Activated naive CD4-positive, alpha-beta T cell treated with anti-CD3 and anti-CD28 coated beads for 36 hours (primary cell): ENCODE measurements at places on chromosomes 2 and 18. TPM values are rescaled to one million over a fixed set of nuclear protein-coding genes. Genes with fewer than 3 reads are reported as not detected.

FABP1 gene
- not detected for total RNA-seq

GRCh38 chr2:107931412-107931811, 54.9 kb upstream of the SLC5A7 start:
- no peaks in the 10 kb centered on the region for H3K36me3 ChIP-seq
- no peak for DNase-seq
- H3K27ac ChIP-seq: no peak overlapping the region
- H3K4me1 ChIP-seq: no peaks in the 10 kb centered on the region

GRCh38 chr2:71661782-71662181, 208.4 kb downstream of the DYSF start:
- no peaks in the 10 kb centered on the region for H3K36me3 ChIP-seq
- H3K27ac ChIP-seq: no peak overlapping the region
- no peaks in the 10 kb centered on the region for H3K27me3 ChIP-seq

ITGA4 gene
- total RNA-seq: 27.8 TPM

GRCh38 chr2:151191001-151191400, 70.7 kb downstream of the RBM43 start:
- no peak for DNase-seq
- no peaks in the 10 kb centered on the region for H3K27me3 ChIP-seq
- H3K27ac ChIP-seq: no peak overlapping the region
- H3K4me3 ChIP-seq: no peak overlapping the region
- H3K4me1 ChIP-seq: peaks cover 4% of the 10 kb centered on the region
- no peaks in the 10 kb centered on the region for H3K36me3 ChIP-seq

- H3K27ac ChIP-seq: no peak overlapping the region
- no peaks in the 10 kb centered on the region for H3K36me3 ChIP-seq
- H3K4me3 ChIP-seq: no peak overlapping the region
- no peak for DNase-seq
Measured at GRCh38 chr18:48365965-48366364, 43.2 kb downstream of the ZBTB7C start.

MBP gene
- total RNA-seq: 35.9 TPM

DNA sequence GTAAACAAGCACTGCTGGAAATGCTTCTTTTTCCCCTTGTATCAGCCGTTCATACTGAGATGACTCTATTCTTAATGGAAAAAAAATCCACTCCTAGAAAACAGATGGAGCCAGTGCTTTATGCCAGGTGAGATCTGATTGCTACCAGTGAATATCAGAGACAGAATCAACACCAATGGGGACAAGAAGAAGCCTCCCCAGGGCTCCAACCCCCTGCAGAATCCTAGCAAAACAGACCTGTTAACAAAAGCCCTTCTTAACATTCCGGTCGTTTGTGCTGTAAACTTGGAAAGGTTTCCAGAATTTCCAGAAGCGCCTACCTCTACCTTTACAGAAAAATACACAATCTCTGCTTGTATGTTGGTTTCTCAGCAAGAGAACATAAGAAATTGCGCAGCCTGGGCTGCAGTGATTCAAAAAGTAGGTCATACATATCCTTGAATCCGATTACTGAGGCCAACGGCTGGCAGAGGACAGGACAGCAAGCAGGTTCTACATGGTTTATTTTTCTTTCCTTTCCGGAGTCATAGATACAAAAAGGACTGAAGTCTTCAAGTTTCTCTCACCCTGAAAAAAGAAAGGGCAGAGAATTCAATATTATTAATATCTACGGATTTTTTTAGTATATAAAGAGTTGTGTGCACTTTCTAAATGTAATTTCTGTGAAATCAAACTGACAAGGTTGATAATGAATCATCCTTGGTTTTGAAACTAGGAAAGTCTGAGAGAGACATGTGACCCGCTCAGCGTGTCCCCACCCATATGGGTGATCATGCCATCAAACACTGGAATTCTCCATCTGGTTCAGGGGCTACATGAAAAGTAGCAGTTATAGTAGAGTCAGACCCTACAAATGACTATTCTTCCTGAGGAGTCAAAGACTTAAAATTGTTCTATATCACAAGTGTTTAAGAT, 266.7 kb upstream of the MGAT5 start:
- H3K27ac ChIP-seq: no peak overlapping the region
- no peak for DNase-seq
- no peak overlapping the region for H3K4me3 ChIP-seq
- H3K36me3 ChIP-seq: no peaks in the 10 kb centered on the region
- no peaks in the 10 kb centered on the region for H3K4me1 ChIP-seq
- H3K27me3 ChIP-seq: peaks cover 18% of the 10 kb centered on the region

MC2R gene
- not detected for total RNA-seq

- H3K27me3 ChIP-seq: no peaks in the 10 kb centered on the region
- H3K4me1 ChIP-seq: no peaks in the 10 kb centered on the region
- no peak overlapping the region for H3K27ac ChIP-seq
- no peaks in the 10 kb centered on the region for H3K36me3 ChIP-seq
Measured at GRCh38 chr18:37661478-37661877, 95.9 kb upstream of the CELF4 start.

DNA sequence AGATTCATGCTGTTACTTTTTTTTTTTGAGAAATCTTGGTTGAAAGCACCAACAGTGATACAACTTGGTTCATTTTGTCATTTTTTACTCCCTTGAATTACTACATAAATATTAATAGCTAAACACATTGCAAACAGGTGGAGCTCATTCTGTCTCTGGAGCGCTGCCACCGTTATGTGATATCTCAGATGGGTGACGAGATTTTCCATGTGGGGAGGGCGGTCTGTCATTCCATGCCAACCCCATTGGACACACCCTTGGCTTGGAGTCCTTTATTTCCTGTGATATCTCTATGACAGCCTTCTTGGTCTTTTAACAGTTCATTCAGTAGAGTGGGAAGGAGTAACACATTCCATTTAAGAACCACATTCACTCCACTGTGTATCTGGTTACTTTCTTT, 794.8 kb downstream of the SATB2 start:
- DNase-seq: no peak
- no peak overlapping the region for H3K4me3 ChIP-seq
- no peaks in the 10 kb centered on the region for H3K4me1 ChIP-seq

DNA sequence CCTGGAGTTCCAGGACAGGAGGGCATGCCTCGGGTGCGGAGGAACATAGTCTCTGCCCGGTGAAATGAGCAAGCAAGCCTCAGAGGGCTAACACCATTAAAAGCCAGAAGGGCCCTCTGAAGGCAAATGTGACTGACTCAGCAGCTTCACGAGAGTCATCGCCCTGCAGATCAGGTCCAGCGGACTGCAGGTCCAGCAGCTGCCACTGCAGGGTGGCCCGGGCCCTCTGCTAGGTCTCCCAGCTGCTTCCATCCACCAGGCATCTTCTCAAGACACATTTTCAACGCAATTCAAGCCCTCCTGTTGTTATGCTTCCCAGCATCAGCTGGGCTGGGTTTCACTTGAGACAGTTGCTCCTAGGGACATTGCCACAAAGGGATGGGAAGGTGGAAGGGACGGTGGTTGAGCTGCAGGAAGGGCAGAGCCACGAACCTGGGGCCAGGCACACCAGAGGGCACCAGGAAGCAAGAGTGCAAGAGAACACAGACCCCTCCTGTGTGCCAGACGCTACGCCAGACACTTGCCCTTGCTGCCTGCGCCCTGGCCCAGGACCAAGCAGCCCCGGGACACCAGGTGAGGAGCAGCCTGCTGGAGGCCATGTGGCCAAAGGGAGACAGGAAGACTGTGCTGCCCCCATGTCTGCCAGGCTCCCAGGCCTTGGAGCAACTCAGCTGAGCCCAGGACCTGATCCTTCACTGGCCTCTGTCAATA, 173.0 kb downstream of the HDAC4 start:
- H3K27ac ChIP-seq: no peak overlapping the region
- H3K4me3 ChIP-seq: no peak overlapping the region
- H3K36me3 ChIP-seq: no peaks in the 10 kb centered on the region
- no peak for DNase-seq
- H3K4me1 ChIP-seq: peaks cover 74% of the 10 kb centered on the region
- H3K27me3 ChIP-seq: no peaks in the 10 kb centered on the region

GRCh38 chr2:48075631-48076030, 169.3 kb upstream of the FBXO11 start:
- H3K27me3 ChIP-seq: peaks cover 3% of the 10 kb centered on the region
- no peak overlapping the region for H3K27ac ChIP-seq
- DNase-seq: no peak
- no peaks in the 10 kb centered on the region for H3K36me3 ChIP-seq
- H3K4me1 ChIP-seq: no peaks in the 10 kb centered on the region

DNA sequence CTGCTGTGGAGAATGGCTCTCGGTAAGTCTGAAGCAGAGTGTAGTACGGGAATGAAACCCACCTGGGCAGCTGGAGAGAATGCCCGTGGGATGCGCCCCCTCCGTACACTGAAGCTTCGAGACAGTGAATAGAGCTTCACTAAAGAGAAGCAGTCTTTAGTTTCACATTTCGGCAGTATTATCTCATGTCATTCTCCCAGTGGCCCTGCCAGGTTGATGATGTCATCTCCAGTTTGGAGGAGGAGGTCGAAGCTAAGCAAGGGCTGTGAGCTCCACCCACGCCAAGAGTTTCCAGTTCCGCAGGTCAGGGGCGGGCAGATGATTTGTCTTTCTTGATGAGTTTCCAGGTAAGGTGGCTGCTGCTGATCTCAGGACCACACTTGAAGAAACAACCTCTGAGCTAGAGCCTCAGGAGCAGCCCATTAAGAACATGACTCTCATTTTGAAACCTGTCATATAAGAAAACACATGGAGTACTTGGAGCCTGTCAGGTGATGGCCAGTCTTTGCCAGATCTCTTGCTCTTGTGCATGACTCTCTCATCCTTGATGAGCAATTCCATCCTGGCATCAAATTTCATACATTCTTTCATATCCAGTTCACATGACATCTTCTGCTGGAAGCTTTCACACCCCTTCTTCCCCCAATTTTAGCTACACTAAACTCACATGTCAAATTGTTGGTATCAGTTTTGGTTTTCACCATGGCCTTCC, 475.0 kb downstream of the RNF144A start:
- DNase-seq: no peak
- no peak overlapping the region for H3K4me3 ChIP-seq
- H3K36me3 ChIP-seq: no peaks in the 10 kb centered on the region
- H3K27ac ChIP-seq: no peak overlapping the region
- H3K27me3 ChIP-seq: no peaks in the 10 kb centered on the region

GRCh38 chr2:69603146-69603743, 40.3 kb downstream of the AAK1 start:
- H3K27ac ChIP-seq: peak overlapping the region; percentile 17
- H3K36me3 ChIP-seq: peaks cover 17% of the 10 kb centered on the region
- peak; percentile 35 for DNase-seq
- H3K4me3 ChIP-seq: no peak overlapping the region
- peaks cover 90% of the 10 kb centered on the region for H3K4me1 ChIP-seq

SPHKAP gene
- not detected for total RNA-seq

- peak; percentile 84 for DNase-seq
- no peak overlapping the region for H3K4me3 ChIP-seq
- no peak overlapping the region for H3K27ac ChIP-seq
Measured at GRCh38 chr2:96509114-96509846, 4.1 kb upstream of the NEURL3 start.

MTCL1 gene
- 0.15 TPM for total RNA-seq

DNA sequence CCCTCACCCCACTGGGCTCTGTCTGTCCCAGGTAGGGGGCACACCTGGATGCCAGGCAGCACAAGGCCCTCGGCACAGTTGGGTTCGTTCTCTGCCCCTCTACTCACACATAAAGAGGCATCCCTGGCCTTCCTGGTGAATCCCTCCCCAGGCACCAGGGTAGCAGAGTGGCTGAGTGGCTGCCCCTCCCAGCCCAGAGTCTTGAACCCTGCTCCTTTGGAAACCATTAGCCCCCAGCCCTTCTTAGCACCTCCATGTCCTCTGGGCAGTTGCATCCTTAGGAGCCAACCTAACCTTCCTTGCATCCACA, 2.0 kb downstream of the GPC1 start:
- H3K4me1 ChIP-seq: peaks cover 8% of the 10 kb centered on the region
- H3K4me3 ChIP-seq: peak overlapping the region; percentile 6

DNA sequence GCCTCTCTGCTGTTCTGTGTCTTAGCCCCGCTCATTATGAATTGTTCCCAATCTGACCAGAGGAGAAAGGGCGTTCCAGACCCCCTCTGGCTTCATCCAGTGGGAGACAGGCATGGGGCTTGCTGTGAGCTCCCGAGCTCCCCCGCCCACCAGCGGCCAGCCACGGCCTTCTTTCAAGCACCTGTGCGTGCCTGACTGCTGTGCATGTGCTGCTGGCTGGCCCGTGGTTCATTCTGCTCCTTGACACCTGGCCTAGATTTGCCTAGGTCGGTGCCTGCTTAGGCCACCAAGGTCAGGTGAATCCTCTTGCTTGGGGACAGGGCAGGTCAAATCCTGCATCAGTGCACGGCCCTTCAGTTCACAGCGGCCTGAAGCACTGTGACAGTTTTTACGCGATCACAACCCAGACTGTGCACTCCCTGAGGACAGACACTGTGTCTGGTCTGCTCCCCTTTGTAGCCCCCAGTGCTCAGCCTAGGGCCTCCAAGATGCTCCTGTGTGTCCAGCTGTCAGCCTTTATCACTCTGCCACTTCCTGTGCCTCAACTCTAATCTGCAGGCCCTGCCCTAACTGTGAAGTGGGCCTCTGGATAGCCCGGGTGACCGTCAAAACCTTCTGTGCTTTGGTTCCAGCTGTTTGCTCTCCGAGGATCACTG, 3.6 kb upstream of the LPIN1 start:
- no peak for DNase-seq
- H3K4me1 ChIP-seq: peaks cover 43% of the 10 kb centered on the region
- H3K36me3 ChIP-seq: peaks cover 9% of the 10 kb centered on the region
- no peak overlapping the region for H3K4me3 ChIP-seq
- no peaks in the 10 kb centered on the region for H3K27me3 ChIP-seq
- peak overlapping the region; percentile 24 for H3K27ac ChIP-seq

DNA sequence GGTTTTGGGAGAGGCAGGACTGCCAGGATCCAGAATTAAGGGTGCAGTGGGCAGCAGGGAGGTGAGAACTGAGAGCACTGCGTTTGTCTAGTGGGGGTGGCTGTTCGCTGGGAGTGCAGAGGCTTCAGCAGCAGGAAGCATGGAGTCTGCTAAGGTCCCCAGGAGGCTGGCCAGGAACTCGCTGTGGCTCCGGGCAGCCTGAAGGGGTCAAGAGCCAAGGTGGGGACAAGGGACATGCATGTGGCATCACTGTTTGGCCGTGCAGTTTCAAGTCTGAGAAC, 43.2 kb upstream of the SEMA4C start:
- peak overlapping the region; percentile 7 for H3K27ac ChIP-seq
- H3K36me3 ChIP-seq: no peaks in the 10 kb centered on the region
- H3K4me1 ChIP-seq: peaks cover 51% of the 10 kb centered on the region
- peak overlapping the region; percentile 48 for H3K4me3 ChIP-seq
- no peaks in the 10 kb centered on the region for H3K27me3 ChIP-seq
- DNase-seq: no peak

GRCh38 chr2:27138111-27138510, 1.1 kb downstream of the PRR30 start:
- DNase-seq: no peak
- H3K27me3 ChIP-seq: no peaks in the 10 kb centered on the region
- peaks cover 7% of the 10 kb centered on the region for H3K36me3 ChIP-seq
- peaks cover 12% of the 10 kb centered on the region for H3K4me1 ChIP-seq

RNF138 gene
- total RNA-seq: 85.5 TPM
